ENCODE measurements at places on chromosomes 2 and 18.

DNA sequence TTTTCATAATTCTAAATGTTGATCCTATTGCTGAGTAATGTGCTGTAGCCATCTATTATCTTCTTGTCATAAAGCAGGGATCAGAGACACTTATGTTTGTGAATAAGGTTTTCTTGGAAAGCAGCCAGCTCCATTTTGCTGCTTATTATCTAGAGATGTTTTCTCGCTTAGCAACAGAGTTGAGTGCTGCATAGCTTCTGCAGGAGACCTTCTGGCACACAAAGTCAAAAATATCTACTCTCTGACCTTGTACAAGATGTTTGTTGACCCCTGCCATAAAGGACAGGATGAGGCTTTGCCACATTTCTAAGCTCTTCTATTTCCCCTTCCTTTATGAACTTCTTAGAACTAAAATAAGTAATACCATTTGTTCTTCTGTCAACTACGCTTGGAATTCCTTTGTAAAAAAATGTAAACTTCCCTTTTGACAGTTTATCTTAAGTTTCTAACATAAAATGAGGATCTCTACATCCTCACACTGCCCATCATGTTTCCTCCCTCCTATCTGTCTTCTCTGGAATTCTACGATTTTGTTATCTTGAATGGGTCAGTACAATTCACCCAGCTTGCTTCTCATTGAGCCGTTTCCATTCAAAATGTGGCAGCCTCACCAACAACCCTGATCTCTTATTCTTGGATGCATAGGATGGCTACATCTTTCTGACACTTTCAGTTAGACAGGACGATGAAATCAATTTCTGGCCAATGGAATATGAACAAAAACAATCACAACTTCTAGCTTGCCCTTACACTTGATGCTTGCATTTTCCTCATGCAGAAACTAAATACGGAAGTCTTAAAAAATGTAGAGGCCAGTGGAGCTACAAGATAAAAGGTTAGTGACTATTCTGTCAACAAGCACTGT is 1377.0 kb downstream of the SUCLG1 start:
- no peak for DNase-seq

- DNase-seq, result peak; percentile 55
Observed at GRCh38 chr18:45103319-45104048, 422.8 kb downstream of the SETBP1 start.

- DNase-seq, result no peak
Observed at GRCh38 chr2:28082131-28082530, 191.6 kb downstream of the BABAM2 start.

DNA sequence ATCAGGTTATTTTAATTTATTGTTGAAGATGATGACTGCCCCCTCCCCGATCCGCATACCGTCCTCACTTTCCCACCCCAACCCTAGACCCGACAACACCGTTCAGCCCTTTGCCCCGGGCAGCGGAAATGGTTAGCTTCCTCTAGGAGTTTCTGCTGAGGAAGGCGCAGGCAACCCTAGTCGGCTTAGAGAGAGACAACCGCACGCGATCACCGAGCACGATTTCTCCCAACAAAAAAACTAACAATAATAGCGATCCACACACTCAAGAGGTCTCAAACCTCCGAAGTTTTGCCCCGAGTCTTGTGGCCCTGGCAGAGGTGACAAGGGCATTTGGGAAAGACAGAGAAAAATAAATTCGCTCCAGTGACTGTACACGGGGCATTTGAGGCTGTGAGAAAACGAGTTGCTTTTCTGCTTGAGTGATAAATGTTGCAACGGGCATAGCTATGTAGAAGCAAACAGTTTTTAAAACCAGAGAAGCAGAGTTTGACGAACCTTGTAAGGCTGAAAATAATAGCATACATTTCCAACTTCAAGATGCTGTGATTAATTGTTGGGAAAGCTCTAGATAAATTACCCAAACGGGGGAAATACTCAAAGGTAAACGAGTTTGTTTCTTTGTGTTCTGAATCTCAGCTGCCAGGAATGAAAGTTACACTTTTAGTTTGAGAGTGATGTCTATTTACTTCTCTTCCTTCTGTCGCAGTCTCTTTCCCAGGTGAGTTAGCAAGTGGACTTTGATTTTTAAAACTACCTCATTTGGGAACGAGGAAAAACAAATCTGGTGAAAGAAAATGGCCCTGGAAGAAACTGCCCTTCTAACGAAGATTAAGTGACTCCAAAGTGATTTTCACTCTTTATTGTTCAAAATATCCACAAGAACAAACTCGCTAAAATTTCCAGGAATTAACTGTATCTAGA is 11.0 kb upstream of the SIX3 start:
- no peak for DNase-seq

DNA sequence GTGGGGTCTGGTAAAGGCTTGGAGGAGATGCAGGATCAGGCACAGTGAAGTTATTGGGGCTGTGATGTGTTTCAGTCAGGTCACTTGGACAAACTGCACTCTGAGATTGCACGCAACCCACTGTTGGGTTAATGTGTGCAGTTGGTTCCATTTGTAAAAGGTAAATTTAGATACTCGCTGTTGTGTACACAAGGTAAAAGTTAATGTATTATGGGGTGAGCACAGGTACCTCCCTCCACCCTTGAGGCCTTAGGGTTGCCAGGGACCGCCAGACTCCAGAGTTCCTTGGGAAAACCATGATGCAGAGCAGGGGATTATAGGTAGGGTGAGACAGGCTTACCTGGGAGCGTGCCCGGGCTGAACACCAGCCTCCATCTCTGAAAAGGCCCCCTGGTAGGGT is 20.1 kb downstream of the IMPA2 start:
- no peak for DNase-seq

DNA sequence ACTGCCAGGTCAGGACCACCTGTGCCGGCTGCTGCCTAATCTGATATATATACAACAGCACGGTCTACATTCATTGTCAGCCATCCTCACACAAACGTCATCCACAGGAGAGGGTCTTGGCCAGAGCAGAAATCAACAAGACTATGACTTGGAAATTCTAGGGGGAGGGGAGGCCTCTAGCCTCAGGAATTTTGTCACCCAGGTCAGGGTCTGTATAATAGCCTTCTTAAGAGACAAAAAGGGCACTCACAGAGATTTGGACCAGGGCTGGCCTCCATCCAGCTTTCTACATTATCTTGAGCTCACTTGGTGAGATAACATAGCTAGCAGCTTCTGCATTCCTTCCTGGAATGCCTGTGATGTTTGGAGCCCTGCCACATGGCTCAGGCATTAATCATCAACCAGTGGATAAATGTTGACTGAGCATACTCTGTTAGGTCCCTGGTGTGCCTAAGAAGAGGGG is 50.4 kb upstream of the CTIF start:
- DNase-seq, result no peak

- DNase-seq, result no peak
Observed at GRCh38 chr18:22848615-22849014, 84.5 kb upstream of the RBBP8 start.

GRCh38 chr2:37459095-37459981 is 114.9 kb downstream of the QPCT start:
- DNase-seq, result no peak

- no peak for DNase-seq
Observed at GRCh38 chr2:70716131-70716743, 51.8 kb downstream of the ADD2 start.

DNA sequence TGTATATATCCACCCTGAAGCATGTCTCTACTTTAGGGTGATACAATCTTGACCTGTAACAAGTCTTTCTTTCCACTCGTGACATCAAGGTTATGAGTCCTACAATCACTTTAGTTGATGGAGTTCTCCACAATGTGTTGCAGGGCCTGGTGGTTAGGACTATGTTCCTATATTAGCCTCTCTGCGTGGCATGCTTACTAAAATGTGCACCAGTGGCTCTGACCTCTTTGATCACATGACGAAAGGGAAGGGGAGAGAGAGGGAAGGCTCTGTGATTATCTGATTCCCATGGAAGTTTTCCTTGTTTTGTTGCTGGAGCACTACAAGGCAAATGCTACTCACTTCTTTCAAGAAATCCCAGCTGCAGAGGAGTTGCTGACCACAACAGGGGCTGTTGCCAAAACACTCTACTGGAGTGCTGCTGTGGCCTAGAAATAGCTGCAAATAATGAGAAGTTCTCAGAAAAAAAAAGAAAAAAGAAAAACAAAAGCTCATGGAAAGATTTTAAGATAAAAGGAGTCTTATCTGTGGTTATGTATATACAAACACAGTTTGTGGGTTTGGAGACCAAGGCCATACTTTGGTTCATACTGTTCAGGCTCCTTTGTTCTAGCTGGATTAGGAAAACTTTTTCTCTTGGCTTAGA is 272.8 kb upstream of the MMADHC start:
- DNase-seq, result no peak

- DNase-seq, result no peak
Observed at GRCh38 chr2:189208254-189208653, 28.7 kb upstream of the COL5A2 start.

- DNase-seq, result no peak
Observed at GRCh38 chr18:78743078-78743477, 236.5 kb upstream of the SALL3 start.

GRCh38 chr2:100151310-100151709 is 8.9 kb upstream of the AFF3 start:
- DNase-seq, result no peak

- no peak for DNase-seq
Observed at GRCh38 chr2:239152239-239152915, 248.4 kb downstream of the HDAC4 start.

DNA sequence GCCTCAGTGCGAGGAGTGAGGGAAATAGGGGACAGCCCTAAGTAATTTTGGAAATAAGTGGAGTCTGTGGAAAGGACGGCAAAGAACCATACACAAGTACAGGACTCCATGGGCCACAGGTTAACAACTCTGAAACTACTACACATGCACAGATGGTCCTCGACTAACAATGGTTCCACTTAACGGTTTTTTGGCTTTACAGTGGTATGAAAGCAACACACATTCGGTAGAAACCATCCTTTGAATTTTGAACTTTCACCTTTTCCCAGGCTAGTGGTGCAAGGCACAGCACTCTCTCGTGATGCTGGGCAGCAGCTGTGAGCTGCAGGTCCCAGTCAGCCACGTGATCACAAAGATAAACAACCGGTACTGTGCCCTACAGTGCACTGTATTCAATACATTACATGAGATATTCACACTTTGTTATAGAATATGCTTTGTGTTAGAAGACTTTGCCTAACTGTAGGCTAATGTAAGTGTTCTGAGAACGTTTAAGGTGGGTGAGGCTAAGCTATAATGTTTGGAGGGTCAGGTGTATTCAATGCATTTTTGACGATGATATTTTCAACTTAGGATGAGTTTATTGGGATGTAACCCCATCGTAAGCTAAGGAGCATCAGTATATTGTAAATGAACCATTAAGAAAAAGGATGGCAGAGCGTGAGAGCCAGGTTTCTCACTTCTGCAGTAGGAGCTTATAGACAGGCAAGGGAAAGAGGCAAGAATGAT is 44.6 kb downstream of the TBC1D8 start:
- no peak for DNase-seq

- no peak for DNase-seq
Observed at GRCh38 chr2:199019898-199020507, 437.7 kb downstream of the SATB2 start.

GRCh38 chr2:208529796-208530195 is 123.2 kb downstream of the PTH2R start:
- DNase-seq, result no peak

GRCh38 chr2:99988599-99988998 is 153.8 kb downstream of the AFF3 start:
- no peak for DNase-seq

DNA sequence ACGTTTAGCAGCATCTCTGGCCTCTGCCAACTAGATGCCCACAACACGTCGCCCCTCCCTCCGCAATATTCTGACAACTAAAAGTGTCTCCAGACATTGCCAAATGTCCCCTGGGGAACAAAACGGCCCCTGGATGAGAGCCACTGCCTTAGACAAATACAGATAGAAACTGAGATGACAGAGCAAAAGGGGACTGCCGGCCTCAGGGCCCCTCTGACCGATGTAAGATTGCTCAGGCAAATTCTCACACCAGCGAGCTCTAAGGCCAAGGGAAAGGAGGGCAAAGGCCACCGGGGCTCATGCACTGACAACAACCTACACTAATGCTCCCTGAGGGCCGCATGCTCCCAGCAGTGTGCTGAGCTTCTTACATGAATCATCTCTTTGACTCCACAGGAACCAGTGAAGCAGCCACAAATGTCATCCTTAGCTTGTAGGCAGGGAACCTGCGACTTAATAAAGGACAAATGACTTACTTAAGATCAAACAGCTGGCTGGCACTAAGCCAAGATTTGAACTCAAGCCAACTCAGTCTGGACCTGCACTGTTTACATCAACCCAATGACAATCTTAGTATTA is 228.5 kb downstream of the TTC32 start:
- DNase-seq, result no peak

DNA sequence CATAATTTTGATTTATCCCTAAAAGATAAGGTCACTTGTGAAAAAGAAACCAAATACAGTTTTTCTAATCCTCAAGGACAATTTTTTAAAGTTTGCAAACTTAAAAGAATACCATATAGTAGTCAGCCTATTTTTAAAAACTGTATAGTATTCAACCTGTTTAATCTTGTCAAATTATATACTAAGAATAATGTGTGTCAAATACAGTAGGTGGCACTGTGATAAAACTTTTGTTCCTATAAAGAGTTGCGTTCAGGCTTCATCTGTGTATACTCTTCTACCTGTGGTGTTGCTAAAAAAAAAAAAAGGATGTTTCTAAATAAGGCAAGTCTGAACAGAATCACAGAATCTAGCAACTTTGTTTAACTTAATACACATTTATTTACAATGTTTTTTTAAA is 68.6 kb downstream of the CCDC138 start:
- DNase-seq, result no peak

DNA sequence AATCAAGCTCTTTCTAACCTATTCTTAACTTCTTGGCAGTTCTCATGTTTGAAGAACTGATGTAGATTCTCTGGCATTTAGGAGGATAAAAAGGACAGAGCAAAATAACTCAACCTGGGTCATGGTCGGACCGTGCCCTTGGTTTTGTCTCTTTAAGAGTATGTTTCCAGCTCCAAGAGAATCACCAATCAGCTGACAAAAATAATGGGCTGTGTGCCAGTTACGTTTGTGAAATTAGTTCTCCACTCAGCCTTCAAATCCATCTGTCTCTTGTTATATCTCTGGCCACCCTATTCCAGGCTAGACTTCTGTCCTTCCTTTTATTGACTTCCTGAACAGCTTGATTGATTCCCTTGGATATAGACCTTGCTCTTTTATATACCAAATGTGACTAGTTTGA is 225.7 kb downstream of the EPHA4 start:
- DNase-seq, result no peak

DNA sequence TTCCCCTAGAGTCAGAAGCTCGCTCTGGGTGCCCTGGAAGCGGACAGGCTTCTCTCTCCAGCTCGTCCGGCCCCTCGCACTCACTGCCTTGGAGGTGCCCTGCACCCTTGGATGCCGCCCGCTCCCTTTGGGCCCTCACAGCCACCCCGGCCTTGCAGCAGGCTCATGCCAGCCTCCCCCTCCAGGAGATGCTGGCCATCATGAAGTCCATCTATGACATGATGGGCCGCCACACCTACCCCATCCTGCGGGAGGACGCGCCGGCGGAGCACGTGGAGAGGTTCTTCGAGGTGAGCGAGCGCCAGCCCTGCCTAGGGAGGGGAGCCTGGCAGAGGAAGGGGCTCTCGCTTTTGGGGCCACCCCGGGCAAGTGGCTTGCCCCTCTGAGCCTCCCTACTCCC is 20.3 kb upstream of the FAHD2A start:
- DNase-seq, result no peak

Measured in GM12864 (cell line).